ENCODE measurements at places on chromosomes 6 and 20.
A peak's percentile ranks its signal among the peaks of the same experiment; 100 is the strongest.

GRCh38 chr6:84718038-84718955 lies 46.1 kb downstream of the TBX18 start:
- DNase-seq, result no peak

- peak; percentile 61 for DNase-seq
Observed at GRCh38 chr20:3092611-3093379, 8.3 kb upstream of the AVP start.

DNA sequence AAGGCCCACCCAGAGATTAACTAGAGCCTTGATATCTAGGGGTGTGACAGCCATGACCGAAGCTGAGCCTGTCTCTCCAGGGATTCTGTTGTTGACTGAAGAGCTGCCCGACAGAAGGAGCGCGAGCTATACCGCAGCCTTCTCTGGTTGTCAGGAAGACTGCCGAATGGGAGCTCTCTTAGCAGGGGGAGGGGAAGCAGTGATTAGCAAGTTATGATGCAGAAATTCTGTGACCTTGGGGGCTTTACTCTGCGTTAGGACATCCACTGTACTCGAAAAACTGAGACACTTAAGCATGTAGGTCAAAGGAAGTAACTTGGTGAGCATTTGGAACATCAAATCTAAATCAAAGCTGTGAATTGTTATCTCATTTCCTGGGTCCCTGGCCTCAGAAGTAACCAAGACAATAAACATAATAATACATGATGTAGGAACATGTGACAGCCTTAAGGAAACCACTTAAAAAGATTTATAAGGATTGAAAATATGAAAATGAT lies 84.7 kb downstream of the MAP3K4 start:
- DNase-seq, result no peak

- no peak for DNase-seq
Observed at GRCh38 chr20:35602851-35603495, 12.7 kb upstream of the SPAG4 start.

- DNase-seq, result no peak
Observed at GRCh38 chr6:130393306-130393705, 27.5 kb downstream of the TMEM200A start.

Data from WTC11 (cell line).